LHCN-M2 (cell line): ENCODE measurements at places on chromosomes 2 and 18.

- peak; percentile 54 for DNase-seq
Observed at GRCh38 chr2:148614322-148615049, 30.1 kb upstream of the EPC2 start.

GRCh38 chr2:113755835-113756354 lies 547 bp downstream of the SLC35F5 start:
- DNase-seq = peak; percentile 45

DNA sequence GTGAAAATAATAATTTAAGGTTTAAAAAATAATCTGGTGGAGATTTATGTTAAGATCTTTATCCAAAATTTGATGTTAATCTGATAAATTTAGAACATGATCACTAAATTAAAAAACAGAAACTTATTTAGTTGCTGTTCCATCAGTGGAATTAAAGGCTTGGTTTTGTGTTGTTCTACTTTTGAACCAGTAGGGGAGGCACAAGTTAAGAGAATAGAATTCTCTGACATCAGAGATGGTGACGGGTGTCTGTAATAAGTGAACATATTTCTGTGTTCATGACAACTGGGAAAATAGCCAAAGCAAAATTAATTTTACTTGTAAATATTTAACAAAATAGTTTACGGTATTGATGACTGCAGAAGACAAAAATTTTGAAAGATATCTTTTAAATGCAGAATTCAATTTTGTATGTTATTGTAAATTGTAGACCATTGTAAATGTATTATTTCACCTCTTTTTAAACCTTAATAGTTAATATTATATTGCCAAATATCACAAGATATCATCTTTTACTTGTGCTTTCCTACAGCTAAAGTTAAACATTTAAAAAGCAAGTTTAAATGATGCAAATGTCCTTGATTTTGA lies 106.0 kb downstream of the UBR3 start:
- DNase-seq = peak; percentile 41

GRCh38 chr2:127029350-127030051 lies 77.5 kb downstream of the BIN1 start:
- no peak for DNase-seq

DNA sequence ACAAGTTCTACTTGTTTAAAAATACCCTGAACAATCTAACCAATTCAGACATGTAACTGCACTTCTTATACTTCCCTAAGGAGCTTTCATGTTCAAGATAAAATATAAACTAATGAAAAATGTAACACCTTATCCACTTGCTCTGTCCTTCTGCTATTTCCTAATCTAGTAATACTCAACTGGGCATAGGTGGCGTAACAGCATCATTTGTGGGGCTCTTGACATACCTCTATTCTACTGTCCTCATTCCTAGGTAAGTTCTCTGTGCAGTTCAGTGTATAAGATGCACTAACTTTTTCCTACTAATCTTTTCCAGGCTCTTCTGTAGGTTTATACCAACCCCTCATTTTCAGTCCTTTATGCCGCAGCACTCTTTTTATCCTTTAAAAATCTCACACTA lies 36.7 kb downstream of the PRKD3 start:
- no peak for DNase-seq

DNA sequence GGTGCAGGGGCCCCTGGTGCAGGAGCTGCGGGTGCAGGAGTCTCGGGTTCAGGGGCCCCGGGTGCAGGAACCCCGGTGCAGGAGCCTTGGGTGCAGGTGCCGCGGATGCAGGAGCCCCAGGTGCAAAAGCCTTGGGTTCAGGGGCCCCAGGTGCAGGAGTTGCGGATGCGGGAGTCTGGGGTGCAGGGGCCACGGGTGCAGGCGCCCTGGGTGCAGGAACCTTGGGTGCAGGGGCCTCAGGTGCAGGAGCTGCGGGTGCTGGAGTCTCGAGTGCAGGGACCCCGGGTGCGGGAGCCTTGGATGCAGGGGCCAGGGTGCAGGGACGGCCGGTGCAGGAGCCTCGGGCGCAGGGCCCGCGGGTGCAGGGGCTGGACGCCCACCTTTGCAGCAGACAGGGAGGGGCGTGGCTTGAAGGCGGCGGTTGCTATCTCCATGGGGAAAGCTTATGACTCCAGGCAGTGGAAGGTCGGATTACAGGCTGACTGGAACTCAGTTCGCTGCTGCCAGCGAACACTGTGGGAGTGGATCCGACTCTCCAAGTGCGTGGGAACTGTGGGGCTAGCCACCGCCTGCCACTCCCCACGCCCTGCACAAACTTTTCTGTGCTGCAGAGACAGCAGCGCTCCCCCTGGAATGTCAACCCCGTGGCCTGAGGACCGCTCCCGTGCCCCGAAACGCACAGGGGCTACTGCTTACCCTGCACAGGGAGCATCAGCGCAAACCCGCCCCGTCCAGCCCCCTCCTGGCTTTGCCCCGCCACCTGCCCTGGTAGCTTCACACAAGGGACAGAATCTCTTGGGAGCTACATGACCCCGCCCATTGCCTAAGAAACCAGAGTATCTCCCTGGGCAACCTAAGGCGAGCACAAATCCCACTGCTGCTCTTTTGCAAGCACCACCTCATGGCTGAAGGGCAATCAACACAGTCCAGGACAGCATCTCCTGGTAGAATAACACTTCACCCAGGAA lies 40.3 kb downstream of the COPS9 start:
- DNase-seq = no peak

- no peak for DNase-seq
Observed at GRCh38 chr18:54713386-54713785, 114.9 kb upstream of the RAB27B start.

DNA sequence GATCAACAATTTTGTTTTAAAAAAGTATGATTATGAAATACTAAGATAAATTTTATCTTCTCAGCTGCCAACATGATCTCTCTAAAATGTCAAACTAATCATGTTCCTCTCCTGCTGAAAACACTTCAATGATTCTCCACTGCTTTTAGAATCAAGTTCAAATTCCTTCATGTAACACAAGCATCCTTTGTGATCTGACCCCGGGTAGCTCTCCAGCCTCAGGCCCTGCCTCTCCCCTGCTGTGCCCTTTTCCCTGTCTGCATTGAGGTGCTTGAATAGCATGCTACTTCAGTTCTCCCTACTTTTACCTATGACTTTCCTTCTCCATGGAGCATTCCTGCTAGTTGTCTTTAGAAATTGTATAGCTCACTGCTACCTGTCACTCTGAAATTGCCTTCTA lies 274.8 kb downstream of the PDE11A start:
- no peak for DNase-seq
